ENCODE measurements at places on chromosomes 5 and 9.

DNA sequence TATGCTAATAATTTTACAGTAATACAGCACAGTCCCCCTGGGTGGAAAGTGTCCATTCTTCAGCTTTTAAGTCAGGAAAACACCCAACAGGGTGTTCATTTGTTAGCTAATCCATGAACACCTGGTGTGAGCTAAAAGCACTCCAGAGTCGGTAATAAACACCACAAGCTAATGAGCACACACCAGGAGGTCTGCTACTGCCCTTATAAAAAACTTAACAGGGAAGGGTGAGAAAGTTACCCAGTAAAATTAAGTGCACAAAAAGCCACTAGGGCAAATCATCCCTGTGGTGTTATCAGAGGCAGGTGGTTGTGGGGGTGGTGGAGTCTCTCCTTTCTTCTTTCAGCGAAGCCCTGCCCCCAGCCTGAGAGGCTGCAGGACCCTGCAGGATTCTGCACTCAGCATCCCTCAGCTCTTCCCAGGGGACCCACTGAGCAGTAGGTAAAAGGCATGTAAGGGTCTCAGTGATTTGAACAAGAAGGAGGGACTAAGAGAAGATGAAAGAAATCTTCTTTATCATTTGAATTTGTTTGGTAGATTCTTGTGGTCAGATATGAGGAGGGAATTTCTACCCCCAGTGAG, 14.4 kb downstream of the GDNF start:
- H3K4me3 ChIP-seq: no peak overlapping the region
- no peaks in the 10 kb centered on the region for H3K36me3 ChIP-seq
- no peak overlapping the region for H3K27ac ChIP-seq
- no peaks in the 10 kb centered on the region for H3K4me1 ChIP-seq

DNA sequence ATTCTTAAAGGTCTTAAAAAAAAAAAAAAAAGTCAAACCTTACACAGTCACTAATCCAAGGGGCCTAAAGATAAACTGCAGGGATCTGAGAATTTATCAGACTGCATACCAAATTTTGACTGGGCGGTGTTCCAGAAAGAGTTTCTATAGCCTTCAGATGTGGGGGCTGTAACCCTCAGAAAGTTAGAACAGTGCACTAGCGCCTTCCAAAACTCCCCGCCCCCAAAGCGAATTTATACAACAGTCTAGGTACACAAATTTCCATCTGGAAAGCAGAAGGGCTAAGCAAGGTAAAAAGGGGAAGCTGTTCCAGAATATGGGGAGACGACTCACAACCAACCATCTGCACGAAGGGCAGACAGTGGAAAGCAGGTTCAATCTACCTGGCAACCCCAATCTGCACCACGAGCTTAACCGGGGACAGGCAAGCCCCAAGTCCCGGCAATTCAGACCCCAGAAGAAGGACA, 813 bp downstream of the ERMP1 start:
- peak overlapping the region; percentile 93 for H3K4me3 ChIP-seq
- H3K36me3 ChIP-seq: peaks cover 39% of the 10 kb centered on the region
- H3K27me3 ChIP-seq: peaks cover 9% of the 10 kb centered on the region
- peaks cover 46% of the 10 kb centered on the region for H3K4me1 ChIP-seq
- DNase-seq: no peak
- peak overlapping the region; percentile 86 for H3K27ac ChIP-seq

DNA sequence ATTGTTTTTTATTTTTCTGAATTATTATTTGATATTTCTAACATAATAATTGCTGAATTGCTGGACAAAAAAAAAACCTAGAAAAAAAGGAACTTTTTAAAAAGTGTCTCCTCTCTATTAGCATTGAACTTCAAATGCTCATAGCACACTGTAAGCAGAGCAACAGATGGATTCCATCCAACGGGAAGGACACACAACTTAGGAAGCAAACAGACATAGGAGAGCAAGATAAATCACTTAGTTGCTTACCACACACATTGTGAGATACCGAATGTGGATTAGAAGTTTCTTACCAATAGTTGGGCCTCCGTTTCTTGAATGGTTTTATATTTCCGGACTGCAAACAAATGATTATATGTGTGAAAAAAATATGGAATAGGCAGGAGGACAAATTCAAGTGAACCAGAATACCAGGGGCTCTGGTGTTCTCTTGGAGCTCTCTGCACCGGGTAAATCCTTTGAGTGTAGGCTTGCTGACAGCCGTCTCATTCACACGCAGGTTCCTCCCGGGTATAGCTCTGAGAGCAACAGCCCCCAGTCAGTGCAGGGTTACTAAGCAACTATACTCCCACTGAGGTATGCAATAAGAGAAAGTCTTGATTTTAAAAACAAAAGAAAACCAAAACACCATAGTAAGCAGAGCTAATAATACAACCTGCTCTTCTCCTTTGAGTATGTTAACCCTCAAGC, 217.6 kb downstream of the TMEM167A start:
- DNase-seq: no peak
- no peaks in the 10 kb centered on the region for H3K36me3 ChIP-seq
- no peaks in the 10 kb centered on the region for H3K4me1 ChIP-seq
- H3K27ac ChIP-seq: no peak overlapping the region
- no peaks in the 10 kb centered on the region for H3K27me3 ChIP-seq

- no peak for DNase-seq
- peaks cover 27% of the 10 kb centered on the region for H3K4me1 ChIP-seq
- H3K27me3 ChIP-seq: peaks cover 70% of the 10 kb centered on the region
- no peaks in the 10 kb centered on the region for H3K36me3 ChIP-seq
- H3K27ac ChIP-seq: no peak overlapping the region
Observed at GRCh38 chr9:38067859-38068681, 957 bp downstream of the SHB start.

- H3K4me3 ChIP-seq: no peak overlapping the region
- no peaks in the 10 kb centered on the region for H3K36me3 ChIP-seq
- no peaks in the 10 kb centered on the region for H3K4me1 ChIP-seq
- H3K27ac ChIP-seq: no peak overlapping the region
Observed at GRCh38 chr9:81844131-81844567, 84.1 kb upstream of the SPATA31D4 start.

DNA sequence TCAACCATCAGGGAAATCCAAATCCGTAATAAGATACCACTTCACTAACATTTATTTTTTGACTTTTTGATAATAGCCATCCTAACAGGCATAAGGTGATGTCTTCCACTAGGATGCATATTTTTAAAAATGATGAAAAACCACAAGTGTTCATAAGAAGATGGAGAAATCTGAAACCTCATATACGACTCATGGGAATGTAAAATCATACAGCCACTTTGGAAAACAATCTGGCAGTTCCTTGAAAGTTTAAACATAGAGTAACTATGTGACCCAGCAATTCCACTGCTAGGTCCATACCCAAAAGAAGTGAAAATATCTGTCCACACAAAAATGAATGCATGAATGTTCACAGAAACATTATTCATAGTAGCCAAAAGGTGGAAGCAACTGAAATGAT, 431.0 kb downstream of the ENC1 start:
- no peak overlapping the region for H3K27ac ChIP-seq
- no peaks in the 10 kb centered on the region for H3K4me1 ChIP-seq
- no peak overlapping the region for H3K4me3 ChIP-seq
- no peaks in the 10 kb centered on the region for H3K36me3 ChIP-seq
- DNase-seq: no peak

DNA sequence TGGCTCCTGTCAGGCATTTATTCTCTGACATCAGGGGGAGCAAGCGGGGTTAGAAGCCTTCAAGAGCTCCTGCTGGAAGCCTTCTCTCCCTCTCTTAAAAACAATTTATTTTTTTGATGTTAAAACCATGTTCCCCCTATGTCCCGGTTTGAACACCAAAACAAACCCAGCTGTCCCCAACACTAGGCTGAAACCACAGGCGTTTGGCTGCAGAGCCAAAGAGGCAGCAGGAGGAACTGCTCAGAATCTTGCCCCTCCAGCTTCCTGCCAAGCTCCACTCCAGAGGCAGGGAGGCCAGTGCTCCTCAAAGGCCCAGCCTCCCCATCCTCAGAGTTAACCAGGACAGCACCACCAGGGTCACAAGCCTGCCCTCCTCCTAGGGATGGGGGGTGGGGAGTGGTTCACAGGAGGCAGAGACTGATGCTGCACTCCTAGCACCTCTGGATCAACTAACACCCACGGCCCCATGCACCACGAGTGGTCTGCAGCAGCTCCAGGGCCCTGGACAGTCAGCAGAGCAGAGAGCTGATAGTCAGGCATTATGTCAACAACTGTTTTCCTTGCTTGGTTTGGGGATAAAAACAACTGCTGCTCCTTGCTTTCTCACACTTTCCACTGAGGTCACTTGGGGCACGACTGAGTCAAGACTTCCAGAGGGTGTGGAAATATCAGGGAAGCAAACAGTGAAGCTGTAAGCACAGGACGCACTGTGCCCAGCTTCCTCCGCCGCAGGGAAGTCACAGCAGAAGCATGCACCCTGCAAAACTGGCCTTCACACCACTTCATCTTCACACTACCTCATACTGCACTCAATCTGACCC, 96.5 kb upstream of the ADRA1B start:
- H3K27me3 ChIP-seq: peaks cover 18% of the 10 kb centered on the region
- no peaks in the 10 kb centered on the region for H3K4me1 ChIP-seq
- no peak overlapping the region for H3K27ac ChIP-seq
- no peak overlapping the region for H3K4me3 ChIP-seq
- DNase-seq: no peak

- no peak for DNase-seq
- H3K36me3 ChIP-seq: peaks cover 41% of the 10 kb centered on the region
- H3K27me3 ChIP-seq: no peaks in the 10 kb centered on the region
- H3K27ac ChIP-seq: peak overlapping the region; percentile 89
Observed at GRCh38 chr5:140557965-140558364, 692 bp upstream of the SRA1 start.

DNA sequence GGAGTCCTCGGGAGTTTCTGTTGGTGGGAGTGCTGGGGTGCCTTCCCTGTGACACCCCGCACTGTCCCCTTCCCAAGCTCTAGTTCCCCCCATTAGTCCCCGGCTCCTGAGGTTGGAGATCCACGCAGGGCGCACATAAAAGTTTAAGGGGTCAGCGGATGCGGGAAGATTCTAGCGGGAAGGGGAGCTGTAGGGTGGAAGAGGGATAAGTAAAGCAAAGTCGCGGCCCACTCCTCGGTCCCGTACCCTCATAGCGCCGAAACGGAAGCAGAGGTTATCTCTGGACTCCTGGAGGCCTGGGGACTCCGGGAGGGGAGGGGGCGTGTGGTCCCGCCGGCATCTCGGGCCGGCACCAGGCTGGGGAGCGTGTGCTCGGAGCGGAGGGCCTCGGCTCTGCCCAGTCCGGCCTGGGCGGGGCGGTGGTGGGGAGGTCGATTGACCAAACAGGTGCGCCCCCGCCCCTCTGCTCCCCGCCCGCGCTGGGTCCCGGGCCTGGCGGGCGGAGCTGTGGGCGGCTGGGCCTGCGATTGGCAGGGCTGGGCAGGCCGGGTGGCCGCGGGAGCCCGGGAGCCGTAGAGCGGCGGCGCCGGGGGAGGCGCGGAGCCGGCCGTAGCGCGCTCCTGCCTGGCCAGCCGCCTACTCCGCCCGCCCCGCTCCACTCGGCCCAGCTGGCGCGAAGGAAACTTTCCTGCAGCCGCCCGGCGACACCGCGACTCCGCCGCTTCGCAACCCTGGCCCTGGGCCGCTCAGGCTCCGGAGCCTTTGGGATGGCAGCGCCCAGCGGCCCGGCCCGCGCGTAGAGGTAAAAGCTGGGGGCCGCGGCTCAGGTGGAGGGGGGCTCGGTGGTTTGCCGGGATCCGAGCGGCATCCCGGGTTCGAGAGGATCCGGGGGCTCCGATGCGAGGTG, 52.2 kb upstream of the DAB2IP start:
- H3K27me3 ChIP-seq: peaks cover 76% of the 10 kb centered on the region
- H3K4me3 ChIP-seq: no peak overlapping the region
- DNase-seq: no peak
- H3K4me1 ChIP-seq: no peaks in the 10 kb centered on the region
- no peak overlapping the region for H3K27ac ChIP-seq
- peaks cover 4% of the 10 kb centered on the region for H3K36me3 ChIP-seq

GRCh38 chr9:71479621-71480020, 288.7 kb downstream of the CEMIP2 start:
- H3K27ac ChIP-seq: no peak overlapping the region
- H3K4me3 ChIP-seq: no peak overlapping the region
- H3K27me3 ChIP-seq: no peaks in the 10 kb centered on the region
- no peaks in the 10 kb centered on the region for H3K36me3 ChIP-seq

Measured in activated naive CD4-positive, alpha-beta T cell treated with anti-CD3 and anti-CD28 coated beads, Interleukin-2, amount 10 ng/mL, durations not matched to agents 7 days and 5 days (primary cell).